ENCODE measurements at places on chromosomes 2 and 18. TPM values are rescaled to one million over a fixed set of nuclear protein-coding genes. Genes with fewer than 3 reads are reported as not detected.
A peak's percentile ranks its signal among the peaks of the same experiment; 100 is the strongest.

Gene NAT8
- total RNA-seq: not detected

Gene FOXD4L1
- total RNA-seq: not detected

Gene CIB4
- not detected for total RNA-seq

Gene POLR1A
- total RNA-seq: 11.5 TPM

Gene CYP27A1
- 10.3 TPM for total RNA-seq

Gene TUBB8B
- total RNA-seq: not detected

Gene NEU4
- 0.21 TPM for total RNA-seq

Gene DCDC2C
- 0.48 TPM for total RNA-seq

Gene TMEM200C
- total RNA-seq: 2.2 TPM

Gene BMP10
- not detected for total RNA-seq

DNA sequence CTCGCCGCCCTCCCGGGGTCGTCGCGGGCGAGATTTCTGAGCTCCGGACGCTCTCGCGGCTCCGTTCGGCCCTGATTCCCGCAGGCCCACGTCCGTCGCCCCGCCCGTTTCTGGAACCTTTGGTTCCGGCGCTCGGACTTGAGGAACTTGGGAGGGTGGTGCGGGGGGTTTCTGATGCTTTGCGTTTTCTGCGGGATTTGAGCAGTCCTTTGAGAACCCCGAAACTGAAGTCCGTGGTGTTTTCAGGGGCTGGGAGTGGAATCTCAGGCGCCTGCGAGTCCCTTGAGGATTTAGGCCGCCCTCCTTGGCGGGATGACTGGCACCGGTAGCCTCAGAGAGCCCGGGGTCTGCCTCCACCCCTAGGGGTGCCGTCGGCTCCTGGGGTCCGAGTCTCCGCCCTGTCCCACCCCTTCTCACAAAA, 336 bp downstream of the THNSL2 start:
- no peak for DNase-seq

DNA sequence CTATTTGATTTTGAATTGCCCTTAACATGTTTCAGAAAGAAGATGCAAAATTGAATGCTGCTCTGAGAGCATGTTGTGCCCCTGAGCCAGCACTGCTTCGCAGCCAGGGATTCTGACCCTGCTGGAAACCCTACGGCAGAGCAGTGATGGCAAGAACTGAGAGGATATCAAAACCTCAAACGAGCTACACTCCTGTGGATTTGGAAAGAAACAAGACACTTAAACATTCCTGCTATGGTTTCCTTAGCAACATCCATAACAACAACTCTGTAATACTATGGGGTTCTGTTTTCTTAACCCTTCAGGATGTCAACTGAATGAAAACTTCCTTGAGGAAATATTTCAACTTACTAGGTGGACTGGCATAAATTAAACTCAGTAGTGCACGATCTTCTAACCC, 649.1 kb downstream of the NYAP2 start:
- peak; percentile 18 for DNase-seq

- DNase-seq: no peak
Measured at GRCh38 chr18:48124857-48125626, 194.6 kb upstream of the SMAD2 start.

GRCh38 chr2:114442510-114442909, at the start of gene DPP10:
Gene DPP10 (plus strand): TSS chr2:114442641.
- DNase-seq: peak; percentile 1

DNA sequence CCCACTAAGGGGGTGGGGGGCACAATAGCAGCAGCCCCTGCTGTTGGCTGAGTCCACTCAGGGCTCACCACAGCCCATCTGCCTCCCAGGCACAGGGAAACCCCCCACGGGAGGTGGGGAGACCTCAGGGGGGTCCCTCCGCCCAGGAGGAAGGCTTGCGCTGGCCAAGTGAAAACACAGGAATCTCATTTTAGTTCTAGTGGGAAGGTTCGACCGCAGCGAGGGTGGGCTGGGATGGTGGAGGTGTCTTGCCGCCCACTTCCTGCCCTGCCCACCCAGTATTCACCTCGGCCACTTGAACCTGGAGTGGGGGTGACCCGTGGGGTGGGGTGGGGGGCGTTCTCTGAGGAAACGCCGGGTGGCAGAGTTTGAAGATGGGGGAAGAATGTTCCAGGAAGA, 6.9 kb upstream of the BOK start:
- no peak for DNase-seq

DNA sequence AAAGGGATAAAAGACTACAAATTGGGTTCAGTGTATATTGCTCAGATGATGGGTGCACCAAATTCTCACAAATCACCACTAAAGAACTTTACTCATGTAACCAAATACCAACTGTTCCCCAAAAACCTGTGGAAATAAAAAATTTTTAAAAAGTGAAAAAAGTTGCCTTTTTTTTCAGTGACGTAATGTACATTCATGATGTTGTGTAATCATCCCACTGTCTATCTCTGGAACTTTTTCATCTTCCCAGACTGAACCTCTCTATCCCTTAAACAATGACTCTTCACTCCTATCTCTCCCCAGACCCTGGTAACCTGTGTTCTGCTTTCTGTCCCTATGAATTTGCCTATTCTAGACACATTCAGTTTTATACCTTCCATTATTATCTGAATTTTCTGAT, 19.0 kb upstream of the GALR1 start:
- no peak for DNase-seq

GRCh38 chr2:205654878-205655605, 27.3 kb upstream of the NRP2 start:
- no peak for DNase-seq

GRCh38 chr2:164257742-164258141, 363.5 kb downstream of the GRB14 start:
- DNase-seq: no peak

DNA sequence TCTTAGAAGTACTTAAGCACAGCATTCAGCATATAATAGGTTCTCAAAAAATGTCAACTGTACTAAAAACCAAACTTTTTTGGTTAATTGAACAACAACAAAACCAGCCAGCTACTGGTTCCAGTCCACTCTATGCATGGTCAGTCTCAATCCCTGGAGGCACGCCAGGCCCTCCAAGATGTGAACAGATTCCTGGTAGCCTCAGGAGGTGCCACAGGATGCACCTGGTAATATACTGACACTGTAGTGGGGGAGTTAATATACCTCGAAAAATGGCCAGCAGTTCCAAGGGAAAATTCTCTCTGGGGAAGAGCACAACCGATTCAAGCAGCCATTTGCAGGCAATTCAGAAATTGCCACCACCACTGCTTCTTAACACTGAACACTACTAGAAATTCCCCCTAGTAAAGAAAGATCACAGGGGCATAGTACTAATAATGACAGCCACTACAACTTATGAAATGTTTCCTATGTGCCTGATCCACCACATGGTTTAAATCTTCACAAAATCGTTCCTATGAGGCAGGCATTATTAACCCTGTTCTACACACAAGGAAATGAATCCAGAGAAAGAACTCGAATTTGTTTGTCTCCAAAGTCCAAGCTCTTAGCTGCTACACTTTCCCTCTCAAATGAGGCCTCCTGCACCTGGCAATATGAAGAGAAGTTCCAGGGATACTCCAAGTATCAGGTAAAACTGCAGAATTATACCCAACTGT, 3.4 kb downstream of the MGAT4A start:
- no peak for DNase-seq

GRCh38 chr2:209146682-209147320, 277.0 kb upstream of the MAP2 start:
- no peak for DNase-seq

DNA sequence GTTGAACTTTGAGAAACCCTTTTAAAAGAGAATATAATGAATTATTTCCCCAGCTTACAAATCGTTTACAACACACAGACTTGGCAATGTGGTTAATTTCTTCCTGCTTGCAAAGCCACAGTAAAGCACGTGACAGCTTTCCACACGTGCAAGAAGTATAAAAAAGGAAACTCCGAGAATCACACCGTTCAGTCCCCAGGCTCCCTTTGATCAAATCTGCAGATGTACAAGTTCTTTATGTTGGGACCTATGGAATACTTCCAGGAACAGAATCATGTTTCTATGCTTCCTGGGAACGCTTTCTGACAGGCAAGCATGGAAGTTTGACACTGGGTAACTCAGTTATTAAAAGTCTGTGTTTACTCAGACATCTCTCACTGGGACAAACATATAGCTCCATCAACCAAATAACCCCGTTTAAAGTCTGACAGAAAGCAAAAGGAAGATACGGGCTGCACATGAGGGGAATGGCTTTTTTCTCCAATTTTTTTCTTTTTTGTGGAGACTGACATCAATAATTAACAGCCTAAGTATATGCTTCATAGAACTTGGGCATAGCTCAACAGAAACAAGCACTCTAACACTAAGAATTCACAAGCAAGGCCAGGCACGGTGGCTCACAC, 134.8 kb downstream of the EIPR1 start:
- DNase-seq: no peak

- DNase-seq: no peak
Measured at GRCh38 chr2:146124741-146125140, 1604.8 kb upstream of the ZEB2 start.

- DNase-seq: no peak
Measured at GRCh38 chr2:771538-771937, 94.3 kb upstream of the TMEM18 start.

DNA sequence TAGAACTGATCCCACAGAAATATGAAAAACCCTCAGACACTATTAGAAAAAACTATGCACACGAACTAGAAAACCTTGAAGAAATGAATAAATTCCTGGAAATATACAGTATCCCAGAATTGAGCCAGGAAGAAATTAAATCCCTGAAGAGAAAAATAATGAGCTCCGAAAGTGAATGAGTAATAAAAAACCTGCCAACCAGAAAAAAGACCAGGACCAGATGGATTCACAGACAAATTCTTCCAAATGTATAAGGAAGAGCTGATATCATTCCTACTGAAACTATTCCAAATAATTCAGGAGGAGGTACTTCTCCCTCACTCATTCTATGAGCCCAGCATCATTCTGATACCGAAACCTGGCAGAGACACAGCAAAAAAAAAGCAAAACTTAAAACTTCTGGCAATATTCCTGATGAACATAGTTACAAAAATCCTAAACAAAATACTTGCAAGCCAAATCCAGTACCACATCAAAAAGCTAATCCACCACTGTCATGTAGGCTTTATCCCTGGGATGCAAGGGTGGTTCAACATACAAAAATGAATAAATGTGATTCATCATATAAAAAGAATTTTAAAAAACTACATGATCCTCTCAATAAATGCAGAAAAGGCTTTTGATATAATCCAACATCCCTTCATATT, 1397.6 kb upstream of the DDX18 start:
- no peak for DNase-seq

GRCh38 chr2:241038374-241039180, 40.2 kb downstream of the SNED1 start:
- no peak for DNase-seq

DNA sequence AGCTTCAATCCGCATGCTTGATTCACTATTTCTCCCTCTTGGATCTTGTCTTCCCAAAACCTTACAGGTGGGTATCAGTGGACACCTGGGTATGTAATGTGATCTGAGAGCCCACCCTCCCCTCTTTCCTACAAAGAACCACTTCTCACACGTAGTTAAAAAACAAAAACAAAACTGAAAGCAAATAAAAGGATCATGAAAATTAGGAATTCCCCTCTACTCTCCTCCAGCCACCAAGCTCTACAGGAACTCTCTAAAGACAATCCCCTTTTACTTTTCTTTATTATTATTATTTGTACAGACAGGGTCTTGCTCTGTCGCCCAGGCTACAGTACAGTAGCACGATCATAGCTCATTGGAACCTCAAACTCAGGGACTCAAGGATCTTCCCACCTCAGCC, 40.8 kb upstream of the MYO1B start:
- no peak for DNase-seq

GRCh38 chr2:230821261-230821990, 43.3 kb upstream of the ITM2C start:
- DNase-seq: no peak

DNA sequence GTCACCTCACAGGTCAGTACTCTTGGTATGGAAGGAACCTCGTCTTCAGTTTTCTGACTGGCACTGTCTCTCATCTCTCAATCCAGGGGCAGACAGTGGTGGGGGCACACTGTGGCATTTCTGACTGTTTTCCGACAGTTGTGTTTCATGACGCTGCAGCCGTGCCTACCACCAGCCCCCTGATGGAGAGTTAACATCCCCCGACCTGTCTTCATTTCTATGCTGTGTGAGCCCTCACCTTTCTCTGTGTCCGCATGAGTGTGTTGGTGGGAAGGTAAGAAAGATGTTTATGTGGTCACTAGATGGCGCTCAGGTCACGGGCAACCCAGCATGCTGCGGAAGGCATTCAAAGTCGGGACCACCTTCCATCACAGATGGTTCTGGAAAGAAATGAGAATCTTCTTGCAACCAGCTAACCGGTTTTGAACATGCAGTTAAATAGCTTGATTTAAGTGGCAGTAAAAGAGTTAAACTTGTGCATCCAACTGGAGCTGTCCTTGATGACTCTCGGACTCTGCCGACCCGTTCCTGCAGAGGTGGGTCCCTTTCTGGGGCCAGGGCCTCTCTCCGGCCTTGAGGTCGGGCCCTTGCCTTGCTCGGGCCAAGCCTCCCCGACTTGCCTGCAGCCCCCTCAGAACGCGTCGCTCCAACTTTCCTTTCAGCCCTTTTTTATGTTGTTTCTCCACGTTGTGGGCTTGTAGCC, 92.4 kb downstream of the DYSF start:
- DNase-seq: peak; percentile 45

GRCh38 chr18:5461041-5461440, 82.8 kb downstream of the EPB41L3 start:
- no peak for DNase-seq

DNA sequence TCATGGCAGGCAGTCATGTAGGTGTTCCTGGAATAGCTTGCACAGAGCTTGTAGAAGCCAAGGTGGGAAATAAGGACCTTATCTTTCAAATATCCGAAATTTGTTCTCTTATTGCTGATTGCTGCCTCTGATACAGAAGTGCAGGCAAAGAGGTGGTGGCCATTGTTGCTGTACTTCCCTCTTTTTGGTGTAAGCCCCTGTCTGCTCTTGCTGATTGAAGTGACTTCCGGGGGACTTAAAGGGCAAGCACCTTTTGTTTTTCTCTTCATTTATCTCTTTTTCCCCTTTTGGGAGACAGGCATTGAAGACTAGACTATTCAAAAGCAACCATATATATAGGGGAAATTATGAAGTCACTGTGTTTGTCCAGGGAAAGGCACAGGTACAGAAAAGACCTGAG, 131.6 kb upstream of the OTX1 start:
- no peak for DNase-seq

Measured in urinary bladder (tissue), 4 donors.